Bone marrow (tissue), 2 donors: ENCODE measurements at places on chromosomes 7 and 10.

DNA sequence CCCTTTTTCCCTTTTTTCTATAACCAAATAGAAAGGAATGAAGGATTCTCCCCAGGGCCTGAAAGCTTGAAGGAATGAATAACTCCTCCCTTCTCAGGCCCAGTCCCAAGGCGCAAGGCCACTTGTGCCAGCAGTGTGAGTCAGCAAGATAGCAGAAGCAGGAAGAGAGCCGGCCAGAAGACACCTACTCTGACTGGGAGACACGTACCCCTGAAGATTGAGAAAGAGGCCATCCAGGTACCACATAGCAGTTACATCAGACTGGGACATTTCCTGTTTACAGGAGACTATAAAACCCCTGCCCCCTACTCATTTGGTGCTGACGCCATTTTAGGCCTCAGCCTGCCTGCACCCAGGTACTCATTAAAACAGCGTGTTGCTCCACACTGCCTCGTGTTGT lies 65.5 kb downstream of the LRRC17 start:
- DNase-seq, result no peak

GRCh38 chr10:127848226-127848625 lies 44.5 kb downstream of the CLRN3 start:
- no peak for DNase-seq

DNA sequence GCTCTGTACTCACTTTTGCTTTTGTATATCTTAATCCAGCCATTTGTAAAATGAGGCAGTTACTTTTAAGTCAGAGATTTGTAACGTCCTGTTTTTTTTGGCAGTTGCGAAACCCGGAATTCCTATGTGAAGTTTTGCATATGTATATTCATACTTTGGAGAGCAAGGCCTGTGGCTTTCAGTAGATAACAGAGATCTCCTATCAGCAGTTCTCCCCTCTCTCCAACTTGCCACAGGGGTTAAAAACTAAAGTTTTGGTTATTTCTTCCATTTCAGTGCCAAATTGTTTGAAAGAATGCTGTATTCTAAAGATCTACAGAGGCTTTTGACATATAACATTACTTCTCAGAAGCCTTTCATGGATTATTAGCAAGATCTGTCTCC lies 102.4 kb downstream of the EXOC4 start:
- no peak for DNase-seq

GRCh38 chr7:155685070-155685790 lies 40.8 kb downstream of the RBM33 start:
- no peak for DNase-seq

DNA sequence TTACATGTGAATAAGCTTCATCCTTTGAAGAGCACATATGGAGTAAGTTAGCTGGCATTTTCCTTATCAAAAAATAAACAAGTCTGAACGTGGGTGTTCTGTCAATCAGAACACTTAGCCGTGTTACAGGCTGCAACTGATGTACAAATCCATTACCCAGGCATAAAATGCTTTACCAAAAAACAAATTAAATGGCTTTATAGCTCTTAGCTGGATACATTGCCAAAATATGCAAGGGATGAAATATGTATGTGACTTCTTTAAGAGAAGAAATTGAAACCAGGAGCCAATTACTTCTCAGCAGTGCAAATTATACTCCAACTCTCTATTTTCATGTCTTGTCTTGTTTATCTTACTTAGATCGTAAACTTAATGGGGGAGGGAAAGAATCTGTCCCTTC lies 214.8 kb downstream of the DGKB start:
- no peak for DNase-seq

- DNase-seq, result no peak
These were observed 38.7 kb upstream of the BICC1 start for GRCh38 chr10:58473976-58474375.

DNA sequence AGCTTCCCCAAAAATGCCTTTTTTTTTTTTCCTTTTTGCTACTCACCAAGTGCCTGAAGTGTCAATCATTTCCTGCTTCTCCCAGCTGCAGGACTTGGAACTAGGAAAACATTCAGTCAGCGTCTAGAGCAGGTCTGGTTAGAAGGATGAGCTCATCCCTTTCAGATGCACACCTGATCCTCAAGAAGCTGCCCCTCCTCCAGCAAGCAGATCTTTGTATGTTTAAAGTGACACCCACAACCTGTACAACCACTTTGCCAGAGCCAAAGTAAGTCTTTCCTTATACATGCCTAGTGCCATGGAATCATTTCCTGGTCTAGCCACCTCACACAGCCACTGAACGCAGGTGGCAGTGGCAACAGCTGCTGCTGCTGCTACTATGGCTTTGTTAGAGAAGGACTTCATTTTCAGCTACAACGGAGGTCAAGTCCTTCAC lies 10.4 kb upstream of the USP54 start:
- no peak for DNase-seq

GRCh38 chr7:110529175-110529574 lies 561.8 kb upstream of the LRRN3 start:
- no peak for DNase-seq
